ENCODE measurements at places on chromosomes 1 and 21. TPM values are rescaled to one million over a fixed set of nuclear protein-coding genes. Genes with fewer than 3 reads are reported as not detected.
A peak's percentile ranks its signal among the peaks of the same experiment; 100 is the strongest.

DNA sequence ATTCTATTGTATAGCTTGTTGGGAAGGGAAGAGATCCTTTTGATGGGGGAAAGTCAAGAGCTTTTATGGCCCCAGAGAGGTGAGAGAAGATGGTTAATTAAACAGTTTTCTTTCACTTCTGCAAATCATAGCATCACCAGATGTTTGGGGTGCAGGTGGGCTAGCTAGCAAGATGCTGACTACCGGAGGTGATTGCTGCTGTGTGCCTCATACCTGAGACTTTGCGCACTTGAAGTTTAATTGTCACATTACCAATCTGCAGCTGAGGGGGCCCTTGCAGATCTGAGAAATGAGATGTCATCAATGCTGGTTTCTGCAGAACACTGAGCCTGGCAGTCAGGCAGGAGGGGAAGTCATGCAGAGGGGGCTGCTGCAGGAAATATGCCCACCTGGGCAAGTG is 73.9 kb downstream of the SNRPE start:
- no peak for DNase-seq

DNA sequence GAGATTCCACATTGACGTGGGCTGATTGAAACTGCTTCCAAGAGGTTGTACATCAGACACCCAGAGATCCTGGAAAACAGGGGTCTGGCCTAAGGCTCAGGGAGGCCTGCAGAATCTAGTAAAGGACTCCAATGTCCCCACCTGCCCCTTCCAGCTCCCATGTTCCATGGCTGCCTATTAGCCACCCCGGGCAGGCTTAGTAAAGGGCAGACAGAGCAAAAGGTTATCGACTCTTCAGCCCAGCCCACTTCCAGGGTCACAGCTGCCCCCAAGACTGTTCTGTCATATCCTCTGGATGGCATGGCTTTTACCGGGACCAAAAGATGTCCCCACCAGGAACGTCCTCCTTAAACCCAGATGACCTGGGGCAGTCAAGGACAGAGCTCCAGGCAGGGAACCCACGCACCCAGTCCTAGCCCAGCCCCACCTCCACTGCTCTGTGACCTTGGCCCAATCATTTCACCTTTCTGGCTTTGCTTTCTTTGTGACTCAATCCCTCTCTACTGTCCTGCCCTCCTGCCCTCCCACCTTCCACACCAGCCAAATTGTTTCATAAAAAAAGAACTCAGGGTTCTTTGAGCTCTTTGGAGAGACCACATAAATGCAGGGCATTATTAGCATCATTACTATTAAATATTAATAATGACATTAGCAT is 4.8 kb upstream of the CNTN2 start:
- no peak for DNase-seq

Gene PROK1
- 1.6 TPM for total RNA-seq

DNA sequence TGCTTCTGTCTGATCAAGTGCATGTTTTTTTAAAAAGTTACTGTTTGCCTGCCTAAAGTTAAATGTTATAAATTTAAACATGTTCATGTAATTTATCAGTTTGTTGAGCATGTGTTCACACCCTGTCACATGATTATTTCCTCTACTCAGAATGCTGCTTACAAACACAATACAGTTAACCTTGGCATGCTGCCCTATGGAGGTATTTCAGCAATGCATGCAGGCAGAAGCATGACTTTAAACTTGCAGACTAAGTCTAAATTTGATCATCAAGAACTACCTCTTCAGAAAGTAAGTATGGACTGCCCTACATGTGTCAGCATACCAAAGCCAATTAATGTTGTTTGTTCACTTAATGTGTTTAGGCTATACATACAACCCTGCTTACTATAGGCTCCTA is 161.6 kb downstream of the LRRC40 start:
- DNase-seq, result peak; percentile 74

Gene L1TD1
- total RNA-seq, result not detected

DNA sequence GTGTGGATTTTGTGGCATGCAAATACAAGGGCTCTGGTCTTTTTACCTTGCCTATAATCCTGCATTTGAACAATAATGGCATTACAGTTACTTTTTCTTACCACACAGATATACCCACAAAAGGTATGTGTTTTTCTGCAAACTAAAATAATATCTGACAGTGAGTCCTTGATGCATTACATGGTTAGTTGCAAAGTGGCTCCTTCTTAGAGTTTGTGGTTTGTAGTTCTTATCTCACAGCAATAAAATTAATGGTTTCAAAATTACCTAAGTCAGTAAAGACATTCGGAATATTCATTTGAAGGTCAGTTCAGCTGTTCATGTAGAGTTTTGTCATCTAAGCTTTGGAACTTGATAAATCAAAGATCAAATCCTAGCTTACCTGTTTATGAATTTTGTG is 43.5 kb downstream of the SNX7 start:
- no peak for DNase-seq

Gene IL20
- total RNA-seq, result not detected
